ENCODE measurements at places on chromosomes 5 and 9. TPM values are rescaled to one million over a fixed set of nuclear protein-coding genes. Genes with fewer than 3 reads are reported as not detected.

- H3K27me3 ChIP-seq = no peaks in the 10 kb centered on the region
- no peak overlapping the region for H3K27ac ChIP-seq
- no peaks in the 10 kb centered on the region for H3K36me3 ChIP-seq
- H3K4me3 ChIP-seq = no peak overlapping the region
- no peak for DNase-seq
Measured at GRCh38 chr9:135582966-135583687, 21.6 kb downstream of the PAEP start.

DNA sequence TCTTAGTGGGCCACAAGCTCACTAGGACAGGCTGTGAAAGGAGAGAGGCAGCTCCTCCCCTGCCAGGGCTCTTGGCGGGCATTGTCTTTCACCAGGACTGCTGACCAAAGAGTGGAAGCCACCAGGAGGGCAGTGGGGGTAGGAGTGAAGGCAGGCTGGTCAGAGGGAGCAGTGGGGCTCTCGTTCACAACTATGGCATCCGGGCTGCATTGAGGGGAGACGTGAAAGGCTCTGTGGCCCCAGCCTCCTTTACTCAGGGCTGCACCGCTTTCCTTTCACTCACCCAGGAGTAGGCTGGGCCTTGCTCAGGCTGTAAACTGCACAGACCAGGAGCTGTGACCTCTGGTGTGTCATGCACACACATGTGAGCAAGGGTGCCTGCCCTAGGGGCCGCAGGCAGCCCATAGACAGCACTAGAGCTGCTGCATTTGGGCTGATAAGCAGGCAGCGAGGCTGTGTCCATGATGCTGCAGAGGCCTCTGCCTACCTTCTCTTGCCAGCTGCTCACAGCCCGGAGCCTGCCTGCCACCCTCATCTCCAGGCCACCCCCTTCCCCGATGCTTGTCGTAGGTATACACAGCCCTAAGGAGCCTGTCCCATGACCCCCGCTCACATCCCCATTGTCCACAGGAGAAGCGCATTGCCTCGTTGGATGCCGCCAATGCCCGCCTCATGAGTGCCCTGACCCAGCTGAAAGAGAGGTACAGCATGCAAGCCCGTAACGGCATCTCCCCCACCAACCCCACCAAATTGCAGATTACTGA, 130.4 kb downstream of the DAB2IP start:
- H3K27me3 ChIP-seq = no peaks in the 10 kb centered on the region
- DNase-seq = no peak
- no peak overlapping the region for H3K27ac ChIP-seq
- H3K36me3 ChIP-seq = no peaks in the 10 kb centered on the region
- H3K4me3 ChIP-seq = no peak overlapping the region
- no peaks in the 10 kb centered on the region for H3K4me1 ChIP-seq

DNA sequence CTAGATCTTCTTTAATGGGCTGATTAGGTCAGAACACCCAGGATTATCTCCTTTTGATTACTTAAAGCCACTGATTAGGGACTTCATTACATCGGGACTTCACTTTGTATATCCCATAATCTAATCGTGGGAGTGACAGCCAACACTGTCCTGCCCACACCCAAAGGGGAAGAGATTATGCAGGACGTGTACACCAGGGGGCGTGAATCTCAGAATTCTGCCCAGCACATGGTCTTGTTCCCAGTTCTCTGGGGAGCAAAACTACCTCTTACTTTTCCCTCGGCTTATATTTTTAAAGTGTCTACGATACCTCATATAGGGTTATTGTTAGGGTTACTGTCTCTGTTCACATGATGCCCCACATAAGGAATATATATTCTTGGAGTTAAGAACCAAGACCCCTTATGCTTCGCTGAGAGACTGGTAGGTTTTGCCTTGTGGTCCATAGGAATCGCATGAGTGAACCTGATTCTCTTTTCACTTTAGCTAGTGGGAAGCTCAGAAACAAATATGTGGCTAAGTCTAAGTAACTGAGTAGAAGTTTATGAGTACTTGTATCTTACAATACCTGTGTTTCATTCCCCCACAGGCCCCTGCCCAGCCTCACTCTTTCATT, 192.7 kb downstream of the GNA14 start:
- peak; percentile 39 for DNase-seq
- no peak overlapping the region for H3K4me3 ChIP-seq
- no peaks in the 10 kb centered on the region for H3K27me3 ChIP-seq

- no peak overlapping the region for H3K27ac ChIP-seq
- H3K36me3 ChIP-seq = no peaks in the 10 kb centered on the region
- H3K27me3 ChIP-seq = peaks cover 6% of the 10 kb centered on the region
- no peak overlapping the region for H3K4me3 ChIP-seq
Measured at GRCh38 chr5:135662061-135662481, 83.3 kb upstream of the CXCL14 start.

GRCh38 chr5:97142521-97143254, at the start of gene LIX1:
LIX1 (minus strand) TSS chr5:97142611; CDS start chr5:97142576, 35 bp downstream.
- H3K4me3 ChIP-seq = no peak within 1 kb of the TSS
- no peak within 1 kb of the TSS for H3K27ac ChIP-seq
- H3K4me1 ChIP-seq = no peaks in the 10 kb centered on the region
- DNase-seq = peak; percentile 65
- H3K36me3 ChIP-seq = no peaks in the 10 kb centered on the region

GRCh38 chr9:136245219-136246150, at the start of gene QSOX2:
QSOX2 (minus strand) TSS chr9:136245812; CDS start chr9:136245803, 9 bp downstream.
- H3K27me3 ChIP-seq = peaks cover 12% of the 10 kb centered on the region
- DNase-seq = peak; percentile 90
- peaks cover 11% of the 10 kb centered on the region for H3K4me1 ChIP-seq
- no peaks in the 10 kb centered on the region for H3K36me3 ChIP-seq

DNA sequence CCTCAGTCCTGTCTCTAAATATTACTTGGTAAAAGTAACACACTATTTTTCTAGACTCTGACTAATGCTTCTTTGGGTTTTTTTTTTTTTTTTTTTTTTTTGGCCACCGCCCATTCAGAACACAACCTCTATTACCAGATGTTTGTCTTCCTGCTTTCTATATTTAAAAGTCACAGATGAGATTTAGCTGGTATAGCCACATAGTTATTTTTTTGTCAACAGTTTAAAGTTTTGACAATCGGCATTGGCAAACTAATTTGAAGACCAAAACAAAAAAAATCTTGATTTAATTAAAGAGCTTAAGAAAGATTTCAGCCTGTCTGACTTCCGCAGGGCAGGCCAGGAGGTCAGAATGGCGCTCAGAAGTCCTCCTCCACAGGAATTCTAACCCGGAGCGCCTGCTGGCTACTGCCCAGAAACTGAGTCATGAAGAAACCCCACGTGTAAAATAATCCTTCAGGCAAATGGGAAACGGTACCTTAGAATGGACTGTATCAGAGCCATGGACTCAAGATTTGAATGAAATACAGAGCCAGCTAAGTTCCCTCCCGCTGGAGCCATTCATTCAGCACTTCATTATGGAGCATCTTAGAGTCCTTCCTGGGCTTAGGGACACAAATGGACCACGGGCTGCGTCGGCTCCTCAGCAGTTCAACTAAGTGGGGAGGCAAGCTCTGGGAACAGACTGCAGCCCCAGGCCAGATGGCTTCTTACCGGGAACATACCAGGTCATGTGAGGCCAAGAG, 55.6 kb downstream of the PTPDC1 start:
- peaks cover 38% of the 10 kb centered on the region for H3K4me1 ChIP-seq
- H3K27ac ChIP-seq = peak overlapping the region; percentile 87
- H3K36me3 ChIP-seq = no peaks in the 10 kb centered on the region
- peak; percentile 93 for DNase-seq
- H3K4me3 ChIP-seq = peak overlapping the region; percentile 62

- DNase-seq = no peak
- no peaks in the 10 kb centered on the region for H3K36me3 ChIP-seq
- H3K4me3 ChIP-seq = no peak overlapping the region
- no peaks in the 10 kb centered on the region for H3K4me1 ChIP-seq
- no peaks in the 10 kb centered on the region for H3K27me3 ChIP-seq
Measured at GRCh38 chr5:156219483-156220005, 107.4 kb upstream of the SGCD start.

- H3K36me3 ChIP-seq = no peaks in the 10 kb centered on the region
- H3K4me1 ChIP-seq = peaks cover 57% of the 10 kb centered on the region
- peak; percentile 93 for DNase-seq
Measured at GRCh38 chr5:122089096-122090013, 11.3 kb upstream of the LOX start.

- H3K27ac ChIP-seq = no peak overlapping the region
- no peaks in the 10 kb centered on the region for H3K27me3 ChIP-seq
- no peak overlapping the region for H3K4me3 ChIP-seq
- no peaks in the 10 kb centered on the region for H3K4me1 ChIP-seq
Measured at GRCh38 chr9:37370968-37371563, 51.4 kb upstream of the GRHPR start.

Gene QRFP
- total RNA-seq = not detected

GRCh38 chr9:110337727-110338126, at the start of gene TXNDC8:
TXNDC8 (minus strand) TSS chr9:110337863.
- no peaks in the 10 kb centered on the region for H3K36me3 ChIP-seq
- H3K27ac ChIP-seq = no peak within 1 kb of the TSS
- H3K4me3 ChIP-seq = no peak within 1 kb of the TSS
- DNase-seq = peak; percentile 69
- H3K4me1 ChIP-seq = peaks cover 14% of the 10 kb centered on the region

Gene PCDH12
- total RNA-seq = 0.13 TPM

- 0 out of 2 replicates have a peak, but pooled peaks cover 4% of the 10 kb centered on the region for H3K36me3 ChIP-seq
- H3K4me1 ChIP-seq = peaks cover 17% of the 10 kb centered on the region
- H3K27me3 ChIP-seq = no peaks in the 10 kb centered on the region
- H3K4me3 ChIP-seq = no peak overlapping the region
- no peak overlapping the region for H3K27ac ChIP-seq
- peak; percentile 16 for DNase-seq
Measured at GRCh38 chr5:40716000-40716399, 36.3 kb downstream of the PTGER4 start.

Gene RANBP6
- total RNA-seq = 35.0 TPM

Gene CAMK4
- 3.6 TPM for total RNA-seq

GRCh38 chr5:172648013-172648381, 6.9 kb downstream of the NEURL1B start:
- no peak for DNase-seq
- H3K27ac ChIP-seq = no peak overlapping the region
- no peaks in the 10 kb centered on the region for H3K36me3 ChIP-seq
- no peaks in the 10 kb centered on the region for H3K27me3 ChIP-seq

DNA sequence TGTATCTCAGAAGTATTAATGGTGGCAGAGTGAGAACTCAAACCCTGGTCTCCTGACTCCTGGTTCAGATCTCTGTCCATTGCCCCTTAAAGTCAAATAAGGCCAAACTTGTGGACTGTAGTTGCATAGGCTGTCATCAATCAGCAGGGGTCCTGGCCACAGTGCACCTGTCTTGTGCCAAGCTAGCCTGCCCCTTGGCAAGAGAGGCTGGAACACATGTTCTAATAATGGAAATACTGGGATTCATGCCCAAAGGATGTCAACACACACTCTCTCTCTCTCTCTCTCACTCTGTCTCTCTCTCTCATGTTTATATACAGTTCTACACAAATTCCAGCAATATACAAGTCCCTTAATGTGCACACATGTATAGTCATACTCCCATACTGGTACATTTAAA, 44.3 kb downstream of the GLRA1 start:
- H3K36me3 ChIP-seq = no peaks in the 10 kb centered on the region
- H3K27me3 ChIP-seq = no peaks in the 10 kb centered on the region
- H3K4me1 ChIP-seq = no peaks in the 10 kb centered on the region
- DNase-seq = no peak

GRCh38 chr5:1014781-1015221, 6.2 kb downstream of the NKD2 start:
- H3K4me3 ChIP-seq = no peak overlapping the region
- peaks cover 22% of the 10 kb centered on the region for H3K27me3 ChIP-seq
- no peak overlapping the region for H3K27ac ChIP-seq
- DNase-seq = no peak
- H3K36me3 ChIP-seq = no peaks in the 10 kb centered on the region
- no peaks in the 10 kb centered on the region for H3K4me1 ChIP-seq

Gene HSPB3
- 12.3 TPM for total RNA-seq

Gene PLAC8L1
- not detected for total RNA-seq

- no peak overlapping the region for H3K4me3 ChIP-seq
- H3K4me1 ChIP-seq = no peaks in the 10 kb centered on the region
- no peaks in the 10 kb centered on the region for H3K36me3 ChIP-seq
- H3K27me3 ChIP-seq = no peaks in the 10 kb centered on the region
- H3K27ac ChIP-seq = no peak overlapping the region
Measured at GRCh38 chr5:25458628-25459027, 813.9 kb upstream of the CDH10 start.

GRCh38 chr9:111726949-111727348, 65.5 kb downstream of the GNG10 start:
- H3K4me3 ChIP-seq = no peak overlapping the region
- no peak overlapping the region for H3K27ac ChIP-seq
- H3K36me3 ChIP-seq = 0 out of 2 replicates have a peak, but pooled peaks cover 10% of the 10 kb centered on the region
- no peak for DNase-seq
- H3K4me1 ChIP-seq = peaks cover 20% of the 10 kb centered on the region
- no peaks in the 10 kb centered on the region for H3K27me3 ChIP-seq
